ENCODE measurements at places on chromosomes 2 and 18.

- no peak for DNase-seq
Observed at GRCh38 chr2:17918789-17919188, 40.3 kb downstream of the KCNS3 start.

DNA sequence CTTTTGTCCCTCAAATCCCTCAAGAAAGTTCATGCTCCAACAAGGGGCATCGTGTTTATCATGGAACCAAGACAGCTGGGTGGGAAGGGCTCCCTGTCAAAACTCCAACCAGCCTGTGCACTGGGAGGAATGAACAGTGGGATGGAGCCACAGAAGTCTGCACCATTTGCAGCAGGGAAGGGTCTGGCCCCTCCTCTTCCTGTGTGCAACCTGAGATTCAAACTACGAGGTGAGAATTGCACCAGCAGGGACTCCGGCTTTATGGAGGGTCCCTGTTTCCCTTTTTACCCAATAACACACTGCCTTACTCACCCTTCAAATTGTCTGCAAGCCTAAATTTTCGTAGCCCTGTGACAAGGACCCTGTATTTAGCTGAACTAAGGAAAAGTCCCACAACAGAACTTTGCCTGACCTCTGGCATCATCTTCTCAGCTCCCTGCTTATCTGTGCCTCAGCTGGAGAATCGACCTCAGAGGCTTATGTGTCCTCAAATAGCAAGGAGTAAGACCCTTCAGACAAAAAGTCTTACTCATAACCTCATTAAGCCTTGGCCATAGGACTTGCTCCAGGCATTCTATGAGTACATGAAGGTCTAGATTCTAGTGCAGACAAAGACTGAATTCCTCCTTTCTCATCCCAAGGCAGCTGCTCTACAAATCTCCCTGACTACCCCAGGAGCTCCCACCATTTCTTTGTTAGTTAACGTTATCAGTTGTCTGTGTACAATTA, 178.3 kb upstream of the SERPINE2 start:
- DNase-seq, result no peak

DNA sequence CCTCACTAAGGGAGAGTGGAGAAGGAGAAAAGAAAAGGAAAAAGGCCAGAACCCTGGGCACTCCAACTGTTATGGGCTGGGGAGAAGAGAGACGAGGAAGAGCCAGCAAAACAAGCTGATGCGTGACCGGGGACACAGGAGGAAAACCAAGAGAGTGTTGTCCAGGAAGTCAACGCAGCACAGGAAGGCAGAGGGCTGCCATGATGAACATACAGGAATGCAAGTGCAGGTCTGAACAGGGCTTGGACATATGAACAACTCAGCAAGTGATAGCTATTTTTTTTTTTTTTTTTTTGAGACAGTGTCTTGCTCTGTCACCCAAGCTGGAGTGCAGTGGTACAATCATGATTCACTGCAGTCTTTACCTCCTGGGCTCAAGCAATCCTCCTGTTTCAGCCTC, 28.4 kb downstream of the SIX3 start:
- no peak for DNase-seq

DNA sequence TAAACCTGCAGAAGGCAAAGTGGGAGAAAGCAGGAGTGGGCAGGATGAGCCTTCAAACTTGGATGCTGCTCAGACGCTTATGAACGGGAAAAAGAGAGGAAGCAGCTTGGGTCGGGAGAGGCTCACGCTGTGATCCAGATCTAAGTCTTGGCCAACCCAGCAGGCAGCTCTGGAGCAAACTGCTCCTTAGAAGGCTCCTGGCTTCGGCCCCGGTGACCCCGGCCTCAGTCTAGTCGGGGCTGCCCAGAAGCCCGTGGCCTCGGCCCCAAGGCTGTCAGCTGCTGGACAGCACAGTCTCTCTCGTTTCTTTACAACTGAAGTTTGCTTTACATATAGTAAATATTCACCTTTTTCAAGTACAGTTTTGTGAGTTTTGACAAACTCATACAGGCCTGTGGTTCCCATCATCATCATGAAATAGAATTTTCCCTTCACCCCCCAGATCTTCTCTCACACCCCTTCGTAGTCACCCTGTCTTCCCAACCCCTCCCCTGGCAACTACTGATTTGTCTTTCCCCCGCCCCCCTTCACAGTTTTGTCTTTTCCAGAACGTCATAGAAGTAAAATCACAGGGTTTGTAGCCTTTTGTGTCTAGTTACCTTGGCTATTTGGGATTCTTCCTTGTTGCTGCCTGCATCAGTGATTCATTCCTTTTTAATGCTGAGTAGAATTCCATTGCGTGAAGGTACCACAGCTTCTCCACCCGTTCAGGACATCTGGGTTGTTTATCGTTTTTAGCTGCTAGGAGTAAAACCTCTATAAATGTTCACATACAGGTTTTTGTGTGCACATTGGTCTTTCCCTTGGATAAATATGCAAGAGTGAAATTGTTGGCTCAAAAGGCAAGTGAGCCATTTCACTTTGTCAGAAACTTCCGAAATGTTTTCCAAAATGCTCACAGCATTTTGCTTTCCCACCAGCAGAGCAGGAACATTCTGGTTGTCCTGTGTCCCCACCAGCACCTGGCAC, 35.1 kb downstream of the MYO7B start:
- no peak for DNase-seq

GRCh38 chr2:189959450-189959849, 103.1 kb downstream of the MSTN start:
- no peak for DNase-seq

DNA sequence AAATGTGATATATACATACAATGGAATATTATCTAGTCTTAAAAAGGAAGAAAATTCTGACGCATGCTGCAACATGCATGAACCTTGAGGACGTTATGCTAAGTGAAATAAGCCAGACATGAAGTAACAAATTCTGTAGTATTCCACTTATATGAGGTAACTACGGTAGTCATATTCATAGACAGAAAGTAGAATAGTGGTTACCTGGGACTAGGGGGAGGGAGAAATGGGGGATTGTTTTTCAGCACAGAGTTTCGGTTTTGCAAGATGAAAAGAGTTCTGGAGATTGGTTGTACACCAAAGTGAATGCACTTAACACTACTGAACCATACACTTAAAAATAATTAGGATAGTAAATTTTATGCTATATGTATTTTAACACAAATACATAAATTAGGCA, 215.9 kb upstream of the FBXO11 start:
- no peak for DNase-seq

- DNase-seq, result no peak
Observed at GRCh38 chr18:533995-534601, 33.6 kb upstream of the COLEC12 start.

GRCh38 chr2:206274434-206275311, at the start of gene ZDBF2:
Gene ZDBF2, plus strand, starts transcription at chr2:206274663. Its CDS starts 7,187 bp downstream, at chr2:206281850.
- DNase-seq, result peak; percentile 45

DNA sequence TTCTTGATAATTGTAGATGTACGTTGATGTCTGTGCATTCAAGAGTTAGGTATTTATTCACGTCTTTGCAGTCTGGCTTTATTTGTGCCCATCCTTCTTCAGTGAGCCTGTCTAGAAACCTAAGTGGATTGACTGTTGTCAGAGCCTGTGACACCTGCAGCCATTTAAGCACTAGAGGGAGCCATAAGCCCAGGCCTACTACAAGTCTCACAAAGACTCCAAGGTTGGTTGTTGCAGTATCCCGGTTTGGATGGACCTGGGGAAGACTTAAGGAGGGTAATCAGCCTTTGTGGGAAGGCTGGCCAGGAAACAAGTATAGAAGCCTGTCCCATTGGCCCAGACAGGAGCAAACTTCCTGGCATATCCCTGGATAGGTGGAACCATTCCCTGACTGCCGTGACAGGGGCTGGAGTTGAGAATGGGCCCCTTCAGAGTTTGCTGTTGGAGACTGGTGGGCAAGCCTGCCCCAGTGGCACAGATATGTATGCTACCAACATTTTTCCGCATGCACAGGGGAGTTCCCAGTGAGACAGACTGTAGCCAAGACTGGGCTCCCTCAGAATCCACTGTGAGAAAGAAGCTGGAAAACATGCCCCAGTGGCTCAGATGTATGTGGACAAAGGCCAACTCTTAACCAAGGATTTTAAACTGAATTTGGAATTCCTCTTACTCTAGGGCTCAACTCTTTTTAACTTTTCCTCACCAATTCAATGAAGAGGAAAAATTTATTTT, 9.3 kb upstream of the LRRC30 start:
- DNase-seq, result peak; percentile 30

DNA sequence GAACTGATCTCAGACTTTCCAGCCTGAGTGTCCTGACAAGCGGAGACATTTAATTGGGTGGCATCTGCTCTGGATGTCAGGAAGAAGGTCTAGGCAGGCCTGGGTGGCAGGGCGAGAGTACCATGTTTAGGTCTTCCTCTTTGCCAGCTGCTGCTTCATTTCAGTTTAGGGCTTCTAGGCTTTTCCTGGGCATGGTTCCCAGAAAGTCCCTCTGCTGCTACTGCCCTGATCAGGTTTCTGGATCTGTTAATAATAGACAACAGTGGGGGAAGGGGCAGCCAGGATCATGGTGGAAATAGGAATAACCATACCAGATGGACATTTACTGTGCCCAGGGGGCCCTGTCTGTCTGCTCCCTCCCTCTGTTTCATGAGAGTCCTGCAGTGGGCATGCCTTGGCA, 2.3 kb upstream of the PLCD4 start:
- DNase-seq, result no peak
